ENCODE measurements at places on chromosomes 2 and 18. TPM values are rescaled to one million over a fixed set of nuclear protein-coding genes. Genes with fewer than 3 reads are reported as not detected.
A peak's percentile ranks its signal among the peaks of the same experiment; 100 is the strongest.

SEH1L gene
- 13.0 TPM for polyA plus RNA-seq

DNA sequence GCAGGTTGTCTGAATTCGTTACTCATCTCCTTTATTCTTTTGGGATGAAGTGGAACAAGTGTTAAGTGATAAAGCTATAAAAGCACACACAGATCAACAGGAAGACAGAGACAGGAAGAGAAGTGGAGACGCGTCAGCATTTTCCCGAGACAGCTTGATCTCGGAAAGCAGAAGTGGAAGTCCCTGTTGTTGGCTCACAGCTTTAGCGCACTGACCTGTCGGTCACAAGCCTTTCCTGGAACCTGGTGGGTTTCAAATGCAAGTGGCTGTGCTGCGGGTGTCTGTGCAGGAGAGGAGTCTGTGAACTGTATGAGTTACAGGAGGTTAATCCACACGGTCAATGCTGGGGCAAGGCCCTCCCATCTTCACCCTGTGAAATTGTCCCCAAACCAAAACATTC, 116.6 kb upstream of the PELI1 start:
- DNase-seq = peak; percentile 76
- peak overlapping the region; percentile 56 for H3K27ac ChIP-seq
- H3K4me1 ChIP-seq = peaks cover 21% of the 10 kb centered on the region
- no peak overlapping the region for H3K4me3 ChIP-seq
- no peaks in the 10 kb centered on the region for H3K27me3 ChIP-seq

- no peak overlapping the region for H3K4me3 ChIP-seq
- no peaks in the 10 kb centered on the region for H3K36me3 ChIP-seq
- DNase-seq = no peak
These were observed 34.4 kb upstream of the BZW1 start for GRCh38 chr2:200777275-200777674.

DNA sequence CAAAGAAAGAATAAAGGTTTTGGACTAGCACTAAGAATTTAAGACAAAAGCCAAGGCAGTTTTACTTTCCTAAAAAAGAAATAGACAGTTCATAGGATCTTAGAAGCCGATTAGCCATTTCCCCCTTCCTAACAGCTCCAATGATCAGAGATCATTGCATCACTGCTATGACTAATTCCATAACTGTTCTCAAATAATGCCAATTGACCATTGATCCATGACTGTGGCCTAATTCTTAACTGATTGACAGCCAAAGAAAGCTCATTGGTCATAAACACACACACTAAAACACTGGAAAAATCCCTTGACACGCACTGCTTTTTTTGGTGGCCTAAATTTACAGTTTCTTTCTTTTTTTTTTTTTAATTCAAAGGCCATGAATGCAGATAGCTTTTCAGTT, 345.0 kb upstream of the ACVR2A start:
- no peaks in the 10 kb centered on the region for H3K27me3 ChIP-seq
- no peak for DNase-seq
- no peak overlapping the region for H3K27ac ChIP-seq
- no peak overlapping the region for H3K4me3 ChIP-seq

DNA sequence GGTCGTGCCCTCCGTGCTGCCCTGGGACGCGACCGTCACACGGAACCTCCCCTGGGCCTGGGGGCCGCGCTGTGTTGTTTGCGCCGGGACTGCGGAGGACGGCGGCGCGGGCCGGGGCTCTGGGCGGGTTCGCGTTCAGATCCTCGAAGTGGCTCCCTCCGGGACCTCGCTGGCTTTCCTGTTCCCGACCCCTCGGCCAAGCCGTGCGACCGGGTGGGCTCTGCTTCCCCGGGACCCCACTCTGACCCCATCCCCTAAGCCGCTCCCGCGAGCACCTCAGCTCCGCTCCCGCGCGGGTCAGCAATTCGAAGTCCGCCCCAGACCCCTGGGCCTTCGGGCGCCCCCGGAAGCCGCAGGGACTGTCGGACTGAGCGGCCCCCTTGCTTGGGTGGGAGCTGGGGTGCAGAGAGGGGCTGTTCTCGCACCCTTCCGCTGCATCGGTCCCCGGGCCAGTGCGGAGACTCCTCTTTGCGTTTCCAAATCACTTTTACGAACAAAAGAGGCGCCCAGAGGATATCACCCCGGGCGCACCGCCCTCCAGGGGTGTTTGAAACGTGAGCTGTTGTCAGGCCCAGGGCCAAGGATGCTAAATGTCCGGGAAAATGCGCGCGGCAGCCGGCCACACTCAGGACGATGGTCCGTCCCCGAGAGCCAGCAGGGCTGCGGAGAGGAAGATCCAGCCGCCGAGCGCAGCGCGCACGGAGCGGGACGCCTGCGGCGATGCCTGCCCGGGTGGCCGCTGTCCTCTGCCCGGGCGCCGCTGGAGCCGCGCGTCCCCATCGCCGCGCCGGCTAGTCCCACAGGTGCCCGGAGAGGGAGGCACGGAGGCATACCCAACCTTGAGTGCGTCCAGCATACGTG, 73.5 kb downstream of the ZCCHC2 start:
- peaks cover 6% of the 10 kb centered on the region for H3K27me3 ChIP-seq
- no peak for DNase-seq
- H3K4me1 ChIP-seq = peaks cover 17% of the 10 kb centered on the region
- H3K4me3 ChIP-seq = peak overlapping the region; percentile 40
- H3K36me3 ChIP-seq = no peaks in the 10 kb centered on the region
- no peak overlapping the region for H3K27ac ChIP-seq

- H3K27ac ChIP-seq = peak overlapping the region; percentile 70
- no peaks in the 10 kb centered on the region for H3K36me3 ChIP-seq
- no peaks in the 10 kb centered on the region for H3K27me3 ChIP-seq
These were observed 35.9 kb upstream of the KLF11 start for GRCh38 chr2:10007435-10007834.

DNA sequence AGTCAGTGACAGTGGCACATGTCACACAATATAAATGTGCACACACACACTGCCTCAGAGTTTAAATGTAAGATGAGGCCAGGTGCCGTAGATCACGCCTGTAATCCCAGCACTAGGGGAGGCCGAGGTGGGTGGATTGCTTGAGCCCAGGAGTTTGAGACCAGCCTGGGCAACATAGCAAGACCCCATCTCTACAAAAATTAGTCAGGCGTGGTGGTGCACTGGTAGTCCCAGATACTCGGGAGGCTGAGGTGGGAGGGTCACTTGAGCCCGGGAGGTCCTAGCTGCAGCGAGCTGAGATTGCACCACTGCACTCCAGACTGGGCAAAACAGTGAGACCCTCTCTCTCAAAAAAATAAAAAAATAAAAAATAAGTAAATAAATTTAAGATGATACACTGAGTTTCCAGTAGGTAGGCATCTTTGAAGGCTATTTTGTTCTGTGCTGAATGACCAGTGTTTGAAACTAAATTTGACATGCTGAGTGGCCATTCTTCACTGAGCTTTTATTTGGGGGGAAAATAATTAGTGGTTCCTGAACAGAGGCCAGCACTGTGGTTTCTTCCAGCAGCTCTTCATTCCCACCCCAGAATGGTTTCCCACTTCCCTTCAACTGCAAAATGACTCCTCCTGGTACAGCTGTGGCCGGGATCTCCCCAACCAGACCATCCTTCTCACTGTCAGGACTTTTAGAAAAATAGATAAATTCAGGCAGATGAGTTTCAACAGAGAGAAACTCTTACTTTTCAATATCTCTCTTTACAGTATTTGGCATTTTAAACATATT, 44.9 kb downstream of the PSMG2 start:
- no peak for DNase-seq
- H3K36me3 ChIP-seq = no peaks in the 10 kb centered on the region
- H3K27ac ChIP-seq = no peak overlapping the region
- no peak overlapping the region for H3K4me3 ChIP-seq
- no peaks in the 10 kb centered on the region for H3K4me1 ChIP-seq

GRCh38 chr18:63444580-63444979, 22.3 kb upstream of the VPS4B start:
- peak; percentile 37 for DNase-seq
- H3K27me3 ChIP-seq = no peaks in the 10 kb centered on the region
- H3K4me3 ChIP-seq = no peak overlapping the region
- H3K27ac ChIP-seq = no peak overlapping the region

All from stomach (tissue), 19 donors.